Hair follicle dermal papilla cell (primary cell): ENCODE measurements at places on chromosomes 6 and 20. TPM values are rescaled to one million over a fixed set of nuclear protein-coding genes. Genes with fewer than 3 reads are reported as not detected.

The VSX1 gene
- not detected in 2 replicates for total RNA-seq

The HDGFL1 gene
- not detected in 2 replicates for total RNA-seq

The CSTF1 gene
- total RNA-seq, result 43.1 and 44.0 TPM in 2 replicates

The CASS4 gene
- 1.8 and 2.7 TPM in 2 replicates for total RNA-seq

The RSPO3 gene
- 13.6 and 14.9 TPM in 2 replicates for total RNA-seq

The MUC21 gene
- total RNA-seq, result not detected in 2 replicates

The GJE1 gene
- total RNA-seq, result not detected in 2 replicates

The PGC gene
- not detected in 2 replicates for total RNA-seq
